ENCODE measurements at places on chromosomes 4 and X.

GRCh38 chr4:58767598-58767997, 1657.4 kb upstream of the IGFBP7 start:
- DNase-seq: no peak

DNA sequence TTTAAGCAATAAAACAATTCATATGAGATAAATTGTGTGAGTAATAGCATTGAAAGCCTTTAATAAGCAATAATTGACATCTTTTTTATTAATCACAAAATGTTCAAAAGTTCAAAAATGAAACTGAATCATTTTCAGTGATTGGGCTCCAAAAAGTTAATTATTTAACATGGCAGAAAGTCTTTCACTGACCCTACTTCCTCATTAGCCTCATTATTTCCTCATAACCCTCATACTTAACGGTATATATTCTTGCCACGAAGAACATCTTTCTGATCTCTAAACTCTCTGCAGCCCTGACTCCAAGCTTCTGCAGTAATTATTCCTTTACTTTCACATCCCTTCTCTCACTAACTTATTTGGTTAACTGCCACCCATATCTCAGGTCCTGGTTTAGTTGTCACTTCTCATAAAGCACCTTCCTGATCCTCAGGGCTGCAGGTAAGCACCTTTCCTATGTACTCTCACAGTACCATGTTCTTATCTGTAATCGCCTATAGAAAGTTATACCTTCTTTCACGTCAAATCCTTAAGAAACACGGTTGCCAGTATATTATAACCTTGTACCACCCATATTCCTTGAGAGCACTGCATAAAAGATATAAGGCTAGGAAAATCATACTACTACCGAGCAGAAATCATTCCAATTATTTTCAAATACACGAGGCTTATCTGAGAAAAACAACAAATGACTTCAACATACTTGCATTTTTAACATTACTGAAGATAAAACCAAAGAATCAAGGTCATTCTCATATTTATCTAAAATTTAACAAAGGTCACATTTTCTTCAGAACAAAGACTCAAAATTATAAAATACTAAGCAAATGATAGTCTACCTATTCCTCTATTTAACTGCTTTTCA, 72.2 kb downstream of the PPP3CA start:
- DNase-seq: no peak

- no peak for DNase-seq
These were observed 324.1 kb upstream of the EMCN start for GRCh38 chr4:100841911-100842310.

- DNase-seq: peak; percentile 20
These were observed 253.2 kb upstream of the RASGEF1B start for GRCh38 chr4:81724925-81725329.

DNA sequence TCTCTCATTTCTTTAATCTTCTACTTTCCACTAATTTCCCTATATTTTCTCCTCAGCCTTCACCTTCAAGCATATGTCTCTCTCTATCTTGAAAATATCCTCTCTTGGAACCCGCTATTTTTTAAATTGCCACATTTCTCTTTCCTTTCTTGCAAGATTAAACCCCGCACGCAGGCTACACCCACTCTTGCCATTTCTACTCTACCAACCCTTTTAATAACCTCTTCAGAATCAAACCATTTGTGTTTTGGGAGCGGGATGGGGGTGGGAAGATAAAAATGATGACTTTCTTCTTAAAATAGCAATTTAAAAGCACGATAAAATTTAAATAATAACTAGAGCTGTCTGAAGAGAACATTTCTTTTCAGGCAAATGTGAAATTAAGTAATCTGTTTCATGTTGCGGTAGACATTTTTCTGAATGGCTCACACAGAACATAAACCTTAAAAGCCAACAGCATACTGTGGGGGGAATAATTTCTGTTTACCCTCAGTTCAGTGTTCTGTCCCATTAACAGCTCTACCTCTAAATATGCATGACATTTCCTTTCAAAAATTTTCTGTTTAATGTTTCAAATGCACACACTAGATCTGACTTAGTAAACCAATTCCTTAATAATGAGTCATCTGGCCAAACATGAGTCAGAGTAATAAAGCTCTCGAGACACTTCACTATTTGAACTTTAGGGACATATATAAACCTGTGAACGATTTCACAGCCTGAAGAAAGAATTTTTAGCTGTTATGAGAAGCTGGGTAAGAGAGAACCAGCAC, 20.5 kb downstream of the ARSJ start:
- DNase-seq: no peak

DNA sequence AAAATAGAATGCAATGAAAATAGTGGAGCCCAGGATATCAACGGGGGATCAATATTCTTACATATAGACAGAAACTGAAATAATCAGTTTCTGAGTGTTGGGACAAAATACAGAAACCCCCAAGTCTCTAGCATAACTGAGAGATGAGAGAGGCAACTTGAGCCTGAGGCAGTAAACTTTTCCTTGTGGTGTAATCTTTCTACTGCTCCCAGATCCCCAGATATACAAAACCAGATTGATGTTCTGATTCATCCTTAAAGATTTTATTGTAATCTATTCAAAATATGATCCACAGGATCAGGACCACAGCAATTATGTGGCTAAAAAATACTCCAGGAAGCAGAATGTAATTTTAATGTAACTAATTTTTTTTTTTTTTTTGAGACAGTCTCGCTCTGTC, 2282.6 kb downstream of the ARAP2 start:
- DNase-seq: no peak

DNA sequence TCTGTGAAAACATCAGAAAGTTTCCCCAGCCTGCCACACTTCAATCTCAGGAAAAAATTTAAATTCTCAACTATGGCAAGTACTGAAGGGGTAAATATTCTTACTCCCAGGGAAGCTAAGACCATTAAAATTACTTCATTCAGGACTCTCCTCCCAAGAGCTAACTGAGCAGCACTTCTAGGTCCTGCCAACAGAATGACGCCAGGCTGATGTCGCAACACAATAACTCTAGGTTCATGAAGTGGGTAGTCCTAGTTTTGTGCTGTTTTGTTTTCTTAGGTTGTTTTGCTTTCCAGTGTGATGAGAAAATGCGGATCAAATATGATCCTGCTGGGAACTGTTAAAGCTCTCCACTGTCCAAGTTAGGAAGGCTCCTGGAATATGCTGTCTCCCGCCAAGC, 180.0 kb downstream of the NKX6-1 start:
- no peak for DNase-seq

- DNase-seq: no peak
These were observed 57.4 kb downstream of the CC2D2A start for GRCh38 chr4:15526924-15527592.

DNA sequence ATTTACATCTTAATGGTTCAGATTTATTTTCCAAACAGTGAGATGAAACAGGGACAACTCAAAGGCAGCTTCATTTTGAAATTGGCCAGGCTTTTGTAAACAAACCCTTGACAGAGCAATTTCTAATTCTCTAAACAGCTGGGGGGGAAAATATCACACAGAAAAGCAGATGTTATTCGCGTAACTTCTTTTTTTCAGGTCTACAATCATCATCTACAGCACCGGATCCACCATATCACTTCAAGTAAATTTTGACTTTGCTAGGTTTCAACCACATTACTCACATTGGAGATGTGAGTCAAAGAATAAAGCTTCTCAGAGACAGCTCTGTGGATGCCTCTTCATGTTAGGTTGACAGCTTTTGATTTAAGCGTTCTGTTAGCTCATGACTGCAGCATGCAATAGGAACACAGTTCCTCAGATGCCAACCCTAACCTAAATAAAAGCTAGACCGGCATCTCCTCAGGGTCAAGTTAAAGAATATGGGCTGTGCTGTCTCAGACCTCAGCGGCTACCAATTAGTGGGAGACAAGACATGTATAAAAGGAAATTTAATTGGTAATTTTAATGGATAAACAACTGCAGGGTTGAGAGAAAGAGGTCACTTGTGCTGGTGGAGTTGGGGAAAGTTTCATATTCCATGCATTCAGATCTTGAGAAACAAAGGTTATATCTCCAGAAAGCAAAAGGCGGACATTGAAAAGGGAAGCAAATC, 26.8 kb downstream of the AMELX start:
- DNase-seq: no peak

- DNase-seq: no peak
These were observed 88.2 kb downstream of the ABCB7 start for GRCh38 chrX:75067931-75068330.

DNA sequence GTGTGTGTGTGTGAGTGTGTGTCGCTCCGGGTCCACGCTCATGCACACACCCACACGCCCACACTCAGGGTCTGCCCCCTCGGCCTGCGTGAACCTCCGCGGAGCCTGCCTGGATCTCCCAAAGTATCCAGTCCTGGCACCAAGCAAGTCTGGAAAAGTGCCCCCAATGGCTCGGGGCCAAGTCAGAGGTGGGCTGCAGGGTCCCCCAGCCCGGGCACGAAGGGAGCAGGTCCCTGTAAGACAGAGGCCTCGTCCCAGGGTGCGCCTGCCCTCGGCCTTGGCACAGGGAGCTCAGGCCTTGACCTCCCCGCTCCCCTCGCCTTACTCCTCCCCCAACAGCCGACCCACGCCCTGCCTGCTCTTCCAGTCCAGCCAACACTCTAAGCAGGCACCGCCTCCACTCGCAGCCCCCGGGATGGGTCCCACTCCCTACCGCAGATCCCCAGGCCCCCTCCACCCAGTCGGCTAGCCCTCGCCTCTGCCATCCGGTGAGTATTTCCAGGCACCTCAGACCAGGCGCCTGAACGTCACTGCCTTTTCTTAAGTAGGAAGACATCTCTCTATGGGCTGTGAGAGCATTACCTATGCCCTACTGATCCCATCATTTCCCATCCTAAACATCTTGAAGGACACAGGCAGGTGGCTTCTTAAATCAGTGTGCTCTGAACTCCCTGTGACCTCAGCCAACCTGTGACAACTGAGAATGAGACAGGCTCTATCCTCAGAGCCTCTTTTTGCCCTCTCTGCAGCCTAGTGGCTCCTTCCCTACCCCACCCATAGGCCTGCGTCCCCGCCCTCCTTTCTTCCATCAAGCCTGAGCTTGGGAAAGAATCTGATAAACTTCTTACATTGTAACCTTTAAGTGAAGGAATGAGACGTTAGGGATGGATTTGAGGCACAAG, 704 bp downstream of the FAM114A1 start:
- DNase-seq: no peak

- DNase-seq: no peak
These were observed 30.2 kb downstream of the DYNLT3 start for GRCh38 chrX:37817176-37817575.

DNA sequence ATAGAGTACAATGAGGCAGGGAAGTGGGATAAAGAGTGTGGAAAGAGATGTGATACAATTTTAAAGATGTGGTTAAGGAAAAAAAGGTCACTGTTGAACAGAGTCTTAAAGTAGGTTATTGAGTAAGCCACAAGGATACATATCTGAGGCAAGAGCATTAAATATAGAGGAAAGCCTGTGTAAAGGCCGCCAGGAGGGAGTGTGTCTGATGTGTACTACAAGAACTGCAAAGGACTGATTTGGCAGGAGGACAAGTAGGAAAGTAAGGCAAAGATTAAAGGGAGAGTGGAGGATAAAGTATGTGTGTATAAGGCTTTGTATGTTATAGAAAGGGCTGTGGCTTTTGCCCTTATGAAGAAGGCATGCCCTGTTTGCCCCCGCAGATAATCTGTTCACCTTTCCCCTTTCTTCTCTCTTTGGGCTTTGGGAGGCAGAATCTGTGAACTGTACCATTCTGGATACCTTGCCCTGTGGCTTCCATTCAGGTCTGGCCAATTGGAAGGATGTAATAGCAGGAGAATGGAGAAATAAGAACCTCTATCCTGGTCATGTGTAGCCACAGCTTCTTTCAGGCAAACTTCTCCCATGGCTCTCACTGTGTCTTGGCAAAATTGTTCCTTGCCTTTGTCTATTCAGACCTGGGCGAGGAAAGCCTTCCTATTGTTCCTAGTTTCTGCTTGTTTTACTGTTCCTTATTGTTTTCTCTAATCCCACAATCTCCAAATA, 68.9 kb upstream of the FAM47B start:
- no peak for DNase-seq

GRCh38 chr4:125728568-125728967, 413.8 kb downstream of the FAT4 start:
- no peak for DNase-seq

- DNase-seq: no peak
These were observed 48.1 kb upstream of the S100G start for GRCh38 chrX:16601885-16602284.

GRCh38 chr4:112855058-112855457, 194.4 kb upstream of the ANK2 start:
- no peak for DNase-seq

- no peak for DNase-seq
These were observed 130.6 kb downstream of the RBM46 start for GRCh38 chr4:154911608-154912098.

GRCh38 chrX:15016051-15016450, 142.8 kb downstream of the MOSPD2 start:
- DNase-seq: no peak

DNA sequence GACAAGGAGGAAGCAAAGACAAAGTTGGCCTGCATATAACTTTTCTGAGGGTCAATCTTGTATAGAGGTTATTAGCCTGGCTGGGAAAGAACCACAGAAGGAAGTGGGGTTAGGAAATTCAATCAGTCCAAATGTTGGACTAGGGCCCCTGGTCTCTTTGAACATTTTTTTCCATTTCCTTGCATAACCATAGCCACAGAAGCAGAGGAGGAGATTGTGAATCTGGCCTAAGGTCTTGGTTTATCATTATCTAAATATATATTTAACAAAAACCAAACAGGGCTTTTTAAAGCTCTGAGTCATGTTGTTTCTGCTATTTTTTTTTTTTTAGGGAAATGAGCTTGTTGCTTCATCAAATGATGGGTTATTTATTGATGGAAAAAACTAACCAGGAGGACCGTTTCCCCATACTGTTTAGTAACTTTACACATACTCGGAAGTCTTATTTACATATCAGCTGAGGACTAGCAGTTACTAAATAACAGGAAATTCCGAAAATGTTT, 97.7 kb upstream of the ACSL4 start:
- no peak for DNase-seq

DNA sequence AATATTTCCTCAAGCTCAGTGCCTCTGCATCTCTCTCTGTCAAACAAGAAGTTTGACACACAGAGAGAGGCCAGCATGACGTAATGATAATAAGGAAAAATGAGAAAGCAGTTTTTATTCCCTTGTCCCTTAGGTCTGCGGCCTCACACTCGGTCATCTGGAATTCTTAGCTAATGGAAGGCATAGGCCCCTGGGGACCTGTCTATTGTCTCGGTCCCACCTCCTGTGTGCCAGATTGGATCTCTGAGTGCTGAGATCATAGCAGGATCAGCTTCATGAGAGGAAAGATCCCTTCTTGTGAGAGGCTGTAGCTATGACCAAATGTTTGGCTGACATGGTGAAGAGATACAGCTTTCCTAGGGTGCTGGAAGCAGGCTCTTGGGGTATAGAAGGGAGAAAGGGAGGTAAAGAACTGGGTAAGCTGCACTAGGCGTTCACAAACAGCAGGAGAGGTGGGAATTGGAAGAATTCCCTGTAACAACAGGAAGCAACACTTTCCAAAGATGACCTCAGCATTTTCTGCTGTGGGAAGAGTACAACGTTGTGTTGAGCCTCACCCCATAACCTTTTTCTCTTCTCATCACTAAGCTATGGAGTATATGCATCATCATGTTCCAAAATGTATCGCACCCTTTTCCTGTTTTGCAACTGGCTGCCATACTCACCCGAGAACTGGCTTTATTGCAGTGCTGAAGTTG, 20.2 kb downstream of the TMEM31 start:
- DNase-seq: no peak

GRCh38 chr4:75432683-75433082, 81.5 kb downstream of the RCHY1 start:
- DNase-seq: no peak

GRCh38 chrX:153245288-153245731, 66.2 kb downstream of the MAGEA1 start:
- no peak for DNase-seq

- DNase-seq: no peak
These were observed 1.0 kb upstream of the PIN4 start for GRCh38 chrX:72180539-72180938.
